ENCODE measurements at places on chromosomes 4 and X. TPM values are rescaled to one million over a fixed set of nuclear protein-coding genes. Genes with fewer than 3 reads are reported as not detected.

- DNase-seq = no peak
Observed at GRCh38 chr4:157185363-157185762, 35.2 kb upstream of the GRIA2 start.

DNA sequence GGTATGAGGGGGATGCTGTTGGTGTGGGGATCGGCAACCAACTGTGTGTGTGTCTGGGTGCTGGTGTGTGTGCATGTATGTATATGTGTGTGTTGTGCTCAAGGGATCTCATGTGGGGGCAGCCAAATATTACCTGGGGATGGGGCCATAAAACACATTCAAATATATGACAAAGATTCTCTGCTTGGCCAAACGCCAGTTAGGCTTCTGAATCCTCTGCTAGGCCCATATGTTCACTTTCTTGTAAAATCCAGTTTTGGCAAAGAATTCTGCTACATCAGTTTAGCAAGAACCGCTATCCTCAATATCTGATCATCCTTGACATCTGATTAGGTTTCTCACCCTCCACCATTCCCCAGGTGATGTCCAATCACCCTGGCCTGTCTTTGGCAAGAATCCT, 106.6 kb downstream of the RASL11B start:
- DNase-seq = no peak

- peak; percentile 29 for DNase-seq
Observed at GRCh38 chrX:119118780-119119395, 8.7 kb downstream of the KIAA1210 start.

ANXA10 gene
- total RNA-seq = 0.82 TPM

TEX13B gene
- total RNA-seq = 0.47 TPM

HPSE gene
- 3.5 TPM for total RNA-seq
